ENCODE measurements at places on chromosomes 7 and 10. TPM values are rescaled to one million over a fixed set of nuclear protein-coding genes. Genes with fewer than 3 reads are reported as not detected.

GRCh38 chr10:133544506-133544905 is 17.3 kb downstream of the CYP2E1 start:
- no peak for DNase-seq

DNA sequence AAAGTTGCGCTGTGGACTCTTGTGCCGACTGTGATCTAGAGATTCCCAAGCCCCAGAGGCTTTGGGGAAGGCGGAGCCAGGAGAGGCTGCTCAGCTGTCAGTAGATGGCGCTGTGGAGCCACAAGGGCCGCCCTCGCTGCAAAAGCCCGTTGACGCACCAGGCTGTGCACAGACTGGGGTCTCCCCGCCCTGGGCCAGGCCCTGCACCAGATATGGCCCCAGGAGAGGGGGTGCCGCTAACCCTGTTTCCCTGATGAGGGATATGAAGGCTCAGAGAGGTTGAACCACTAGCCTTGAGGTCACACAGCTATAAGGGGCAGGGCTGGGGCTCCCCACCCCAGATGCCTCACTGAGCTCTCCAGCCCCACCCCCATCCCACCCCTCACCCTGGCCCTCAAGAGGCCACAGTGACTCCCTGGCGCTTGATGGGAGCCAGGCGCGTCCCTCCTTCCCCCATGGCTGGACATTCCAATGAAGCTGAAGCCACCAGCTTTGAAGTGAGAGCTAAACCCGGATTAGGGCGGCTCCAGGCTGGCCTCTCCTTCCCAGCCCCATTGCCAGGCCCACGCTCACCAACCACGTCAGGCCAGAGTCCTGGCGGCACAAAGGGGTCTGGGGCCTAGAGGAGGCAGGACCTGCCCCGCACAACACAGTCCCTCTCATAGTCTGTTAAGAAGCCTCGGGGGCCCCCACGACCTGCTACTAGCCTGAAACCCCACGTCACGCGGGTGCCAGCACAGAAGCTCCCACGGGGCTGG is 26.4 kb downstream of the MYL10 start:
- DNase-seq, result peak; percentile 75

GRCh38 chr7:3912291-3912690 is 611.2 kb downstream of the SDK1 start:
- DNase-seq, result no peak

- DNase-seq, result no peak
These were observed 115.1 kb downstream of the CPED1 start for GRCh38 chr7:121103579-121103978.

- DNase-seq, result peak; percentile 82
These were observed 49.4 kb downstream of the HK1 start for GRCh38 chr10:69327463-69328379.

The CDNF gene
- total RNA-seq, result 0.98 TPM

Data from mucosa of gallbladder (tissue), 1 donor.